Endothelial cell of umbilical vein (primary cell): ENCODE measurements at places on chromosomes 7 and 10. TPM values are rescaled to one million over a fixed set of nuclear protein-coding genes. Genes with fewer than 3 reads are reported as not detected.

The PSMA2 gene
- 73.3 and 107 TPM in 2 replicates for polyA plus RNA-seq

GRCh38 chr7:148999192-148999591 lies 29.1 kb downstream of the PDIA4 start:
- H3K36me3 ChIP-seq, result peaks cover 19% of the 10 kb centered on the region
- no peak overlapping the region for H3K27ac ChIP-seq
- DNase-seq, result no peak
- H3K27me3 ChIP-seq, result no peaks in the 10 kb centered on the region
- no peaks in the 10 kb centered on the region for H3K4me1 ChIP-seq

DNA sequence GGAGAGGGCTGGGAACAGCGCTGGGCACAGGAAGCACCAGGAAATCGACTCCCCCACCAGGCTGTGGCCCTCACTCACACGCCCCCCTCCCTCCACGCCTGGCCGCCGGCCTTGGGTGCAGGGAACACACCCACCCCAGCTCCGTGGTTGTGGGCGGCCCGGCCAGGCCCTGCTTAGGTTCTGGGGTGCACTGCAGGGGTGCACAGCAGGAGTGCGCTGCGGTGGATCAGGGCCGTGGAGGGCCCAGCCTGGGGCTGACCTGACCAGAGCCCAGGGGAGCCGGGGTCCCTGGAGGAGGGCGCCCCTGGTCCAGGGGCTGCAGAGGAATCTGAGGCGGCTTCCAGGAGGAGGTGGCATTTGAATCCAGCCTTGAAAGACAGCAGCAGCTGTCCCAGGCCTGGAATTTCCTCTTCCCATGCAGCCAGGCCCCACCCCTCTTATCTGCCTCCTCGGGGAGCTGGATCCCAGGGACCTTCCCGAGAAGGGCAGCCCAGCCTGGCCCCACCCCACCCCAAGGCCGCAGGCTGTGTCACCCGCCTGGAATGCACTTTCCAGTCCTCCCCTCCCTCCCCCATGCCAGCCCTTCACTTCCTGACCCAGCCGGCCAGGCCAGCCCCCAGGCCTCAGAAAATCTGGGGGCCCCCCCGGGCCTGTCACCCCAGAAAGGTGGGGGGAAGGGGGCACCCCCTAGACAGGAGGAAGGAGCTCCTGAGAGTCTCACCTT lies 18.4 kb upstream of the PDGFA start:
- no peaks in the 10 kb centered on the region for H3K27me3 ChIP-seq
- peaks cover 28% of the 10 kb centered on the region for H3K4me1 ChIP-seq
- peak overlapping the region; percentile 90 for H3K27ac ChIP-seq
- no peak overlapping the region for H3K4me3 ChIP-seq

DNA sequence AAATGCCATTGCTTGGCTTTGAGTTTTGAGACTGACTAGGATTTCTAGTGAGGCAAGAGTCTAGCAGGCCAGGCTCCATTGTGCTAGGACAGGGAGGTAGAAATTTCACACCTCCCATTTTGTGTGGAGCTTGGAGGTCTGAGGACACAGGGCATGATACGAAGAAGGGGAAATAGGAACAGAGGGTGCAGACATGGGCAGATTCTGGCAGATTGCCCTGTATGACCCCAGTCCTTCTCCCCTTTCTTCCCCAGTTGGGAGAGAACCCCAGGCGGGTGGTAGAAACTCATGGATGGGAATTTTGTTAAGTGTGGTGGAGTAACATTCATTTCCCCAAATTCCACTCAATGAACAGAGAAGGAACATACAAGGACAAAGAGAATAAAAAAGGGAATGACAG lies 54.4 kb downstream of the RAMP3 start:
- no peaks in the 10 kb centered on the region for H3K4me1 ChIP-seq
- no peak overlapping the region for H3K27ac ChIP-seq
- H3K27me3 ChIP-seq, result peaks cover 6% of the 10 kb centered on the region
- no peak for DNase-seq

GRCh38 chr7:142782922-142783900 lies 12.4 kb downstream of the PRSS2 start:
- no peaks in the 10 kb centered on the region for H3K36me3 ChIP-seq
- H3K4me1 ChIP-seq, result peaks cover 3% of the 10 kb centered on the region
- H3K4me3 ChIP-seq, result peak overlapping the region; percentile 49
- no peaks in the 10 kb centered on the region for H3K27me3 ChIP-seq
- H3K27ac ChIP-seq, result no peak overlapping the region

The SGCE gene
- polyA plus RNA-seq, result 37.3 and 46.8 TPM in 2 replicates

The IFIT1B gene
- not detected in 2 replicates for polyA plus RNA-seq

The OR13A1 gene
- polyA plus RNA-seq, result not detected in 2 replicates

The SKIDA1 gene
- polyA plus RNA-seq, result 0.11 and 0.21 TPM in 2 replicates

DNA sequence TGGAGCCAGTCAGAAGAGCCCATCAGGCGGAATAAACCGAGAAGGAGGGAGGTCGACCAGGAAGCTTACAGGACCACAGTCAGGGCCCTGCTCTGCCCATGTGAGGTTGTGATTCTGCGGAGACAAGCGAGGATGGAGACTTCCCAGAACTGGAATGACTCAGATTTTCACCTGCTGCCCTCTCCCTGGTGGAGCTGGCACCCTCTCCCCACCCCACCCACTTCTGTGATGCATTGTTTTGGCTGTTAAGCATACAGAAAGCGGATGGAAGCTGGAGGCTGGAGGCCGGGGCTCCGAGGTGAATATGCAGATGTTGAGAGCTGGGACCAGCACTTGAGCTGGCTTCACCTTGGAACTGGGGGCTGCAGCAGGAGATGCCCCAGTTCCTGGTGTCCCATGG lies 57.4 kb downstream of the NPTX2 start:
- H3K4me1 ChIP-seq, result no peaks in the 10 kb centered on the region
- no peak for DNase-seq
- H3K27me3 ChIP-seq, result no peaks in the 10 kb centered on the region

The PAXIP1 gene
- polyA plus RNA-seq, result 10.0 and 11.4 TPM in 2 replicates

The FOXP2 gene
- polyA plus RNA-seq, result 0.25 and 0.37 TPM in 2 replicates

GRCh38 chr10:4129866-4130477 lies 345.0 kb upstream of the KLF6 start:
- peak; percentile 81 for DNase-seq
- peaks cover 48% of the 10 kb centered on the region for H3K4me1 ChIP-seq
- H3K27me3 ChIP-seq, result no peaks in the 10 kb centered on the region
- H3K4me3 ChIP-seq, result no peak overlapping the region
- peak overlapping the region; percentile 92 for H3K27ac ChIP-seq

- peaks cover 98% of the 10 kb centered on the region for H3K27me3 ChIP-seq
- no peaks in the 10 kb centered on the region for H3K36me3 ChIP-seq
- H3K4me3 ChIP-seq, result no peak overlapping the region
- peaks cover 8% of the 10 kb centered on the region for H3K4me1 ChIP-seq
- DNase-seq, result peak; percentile 39
These were observed 6.5 kb downstream of the MNX1 start for GRCh38 chr7:157003756-157004520.
